ENCODE measurements at places on chromosomes 11 and 22. TPM values are rescaled to one million over a fixed set of nuclear protein-coding genes. Genes with fewer than 3 reads are reported as not detected.

OR51A7 gene
- total RNA-seq = not detected

PTPMT1 gene
- total RNA-seq = 80.6 TPM

APOA5 gene
- not detected for total RNA-seq

MED17 gene
- total RNA-seq = 9.3 TPM

- no peaks in the 10 kb centered on the region for H3K4me1 ChIP-seq
- peak; percentile 15 for DNase-seq
- no peaks in the 10 kb centered on the region for H3K36me3 ChIP-seq
- peaks cover 76% of the 10 kb centered on the region for H3K27me3 ChIP-seq
These were observed 608.2 kb downstream of the TBC1D22A start for GRCh38 chr22:47370448-47371262.

DNA sequence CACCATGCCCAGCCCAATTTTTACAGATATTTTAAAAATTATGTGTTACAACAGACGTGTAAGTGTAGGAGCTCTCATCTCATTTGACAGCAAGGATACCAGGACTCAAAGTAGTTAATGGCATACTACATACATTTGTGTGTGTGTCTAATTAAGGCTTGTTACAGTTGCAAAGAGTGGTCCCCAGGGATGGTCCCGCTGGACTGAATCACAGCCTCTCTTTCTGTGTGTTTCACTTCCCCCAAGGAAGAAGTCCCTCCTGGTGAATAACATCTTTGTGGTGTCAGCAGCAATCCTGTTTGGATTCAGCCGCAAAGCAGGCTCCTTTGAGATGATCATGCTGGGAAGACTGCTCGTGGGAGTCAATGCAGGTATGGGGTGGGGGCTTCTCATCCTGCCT is 17.2 kb downstream of the SLC2A11 start:
- peaks cover 54% of the 10 kb centered on the region for H3K36me3 ChIP-seq
- no peak overlapping the region for H3K4me3 ChIP-seq
- H3K27ac ChIP-seq = no peak overlapping the region
- no peaks in the 10 kb centered on the region for H3K4me1 ChIP-seq
- no peak for DNase-seq

All from stomach (tissue), 19 donors.